ENCODE measurements at places on chromosomes 5 and 9.

DNA sequence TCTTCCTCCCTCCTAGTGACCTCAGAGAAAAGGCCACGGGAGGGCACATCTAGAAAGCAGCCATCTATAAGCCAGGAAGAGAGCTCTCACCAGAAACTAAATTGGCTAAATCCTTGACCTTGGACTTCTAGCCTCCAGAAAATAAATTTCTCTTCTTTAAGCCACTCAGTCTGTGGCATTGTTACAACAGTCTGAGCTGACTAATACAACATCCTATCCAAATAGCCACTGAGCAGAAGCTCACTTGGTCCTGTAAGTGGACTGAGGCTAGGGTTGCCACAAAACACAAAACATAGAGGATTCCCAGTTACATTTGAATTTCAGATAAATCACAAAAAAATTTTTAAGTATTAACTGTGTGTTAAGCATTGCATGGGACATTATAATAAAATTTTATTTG, 383.4 kb downstream of the MLLT3 start:
- no peak for DNase-seq

- DNase-seq, result no peak
These were observed 5.2 kb downstream of the GNAQ start for GRCh38 chr9:78026416-78026815.

GRCh38 chr5:148455185-148455584, 71.4 kb downstream of the FBXO38 start:
- DNase-seq, result no peak

- no peak for DNase-seq
These were observed 665 bp upstream of the LVRN start for GRCh38 chr5:115961381-115962238.

- DNase-seq, result no peak
These were observed at the start of gene JADE2 for GRCh38 chr5:134524826-134525682. TSS of gene JADE2 (plus strand) at chr5:134525670. CDS start at chr5:134535858, 10,188 bp downstream.

DNA sequence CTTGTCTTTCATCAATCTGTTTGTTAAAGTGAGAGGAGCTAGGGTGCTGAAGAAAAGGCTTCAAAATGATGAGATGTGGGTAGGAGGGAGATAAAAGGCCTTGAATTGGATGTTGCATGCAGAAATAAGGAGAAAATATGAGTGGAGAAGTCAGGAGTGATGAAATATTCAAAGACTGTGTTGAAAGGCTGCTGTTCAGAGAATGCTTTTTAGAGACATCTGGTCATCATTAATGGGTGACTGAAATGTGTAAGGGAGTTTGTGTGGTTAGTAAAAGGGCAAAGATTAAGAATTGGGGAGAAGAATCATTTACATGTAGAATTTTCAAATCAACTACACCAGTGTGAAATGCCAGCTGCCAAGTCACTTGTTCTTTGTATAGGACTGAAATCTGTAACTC, 383.9 kb downstream of the MAT2B start:
- DNase-seq, result no peak

DNA sequence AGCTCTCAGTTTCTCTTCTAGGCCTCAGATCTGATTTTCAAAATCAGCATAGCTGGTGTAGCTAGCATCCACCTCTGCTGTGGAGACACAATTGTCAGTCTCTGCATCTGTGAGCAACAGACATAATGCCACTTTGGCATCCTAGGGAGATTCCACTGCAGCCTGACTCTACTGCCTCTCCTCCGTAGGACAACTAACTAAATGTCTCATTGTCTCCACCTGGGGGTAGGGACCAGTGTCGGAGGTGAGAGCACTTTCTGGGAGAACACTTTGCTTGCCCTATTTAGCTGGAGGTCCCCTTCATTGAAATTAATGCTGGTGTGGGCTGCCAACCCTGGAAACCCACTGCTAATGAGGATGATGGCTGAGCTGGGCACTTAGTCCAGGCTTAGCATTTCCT, 1.4 kb downstream of the PPP3R2 start:
- no peak for DNase-seq

GRCh38 chr9:135976531-135976930, 15.4 kb upstream of the UBAC1 start:
- DNase-seq, result no peak

DNA sequence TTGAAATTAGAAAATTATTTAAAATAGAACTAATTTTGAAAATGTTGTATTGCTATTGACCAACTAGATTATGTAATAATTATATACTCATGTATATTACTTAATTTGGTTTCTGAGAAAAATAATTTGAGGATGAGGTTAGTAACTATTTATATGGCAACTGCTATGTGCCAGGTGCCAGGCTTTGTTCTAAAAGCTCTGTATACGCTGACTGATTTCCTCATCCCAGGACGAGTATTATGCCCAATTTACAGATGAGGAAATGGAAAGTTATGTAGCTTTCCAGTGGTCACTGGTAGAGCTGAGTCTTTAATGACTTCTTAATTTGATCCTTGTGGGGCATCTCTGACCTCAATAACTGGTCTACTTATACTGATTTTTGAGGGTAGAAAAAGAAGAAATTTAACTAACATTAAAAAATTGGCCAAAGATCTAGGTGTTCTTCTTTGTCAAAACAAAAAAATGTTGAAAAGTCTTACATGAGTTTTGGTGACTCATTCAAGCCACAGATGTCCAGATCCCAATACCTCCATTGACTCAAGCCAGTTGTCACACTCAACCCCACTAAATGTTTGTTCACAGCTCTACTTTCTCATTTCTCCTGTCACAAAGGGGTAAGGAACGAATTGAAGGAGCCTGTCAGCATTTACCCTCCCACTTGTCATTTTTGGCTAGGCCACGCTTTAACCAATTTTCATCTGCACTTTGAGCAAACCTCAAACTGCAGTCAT, 228.1 kb upstream of the MEF2C start:
- no peak for DNase-seq

DNA sequence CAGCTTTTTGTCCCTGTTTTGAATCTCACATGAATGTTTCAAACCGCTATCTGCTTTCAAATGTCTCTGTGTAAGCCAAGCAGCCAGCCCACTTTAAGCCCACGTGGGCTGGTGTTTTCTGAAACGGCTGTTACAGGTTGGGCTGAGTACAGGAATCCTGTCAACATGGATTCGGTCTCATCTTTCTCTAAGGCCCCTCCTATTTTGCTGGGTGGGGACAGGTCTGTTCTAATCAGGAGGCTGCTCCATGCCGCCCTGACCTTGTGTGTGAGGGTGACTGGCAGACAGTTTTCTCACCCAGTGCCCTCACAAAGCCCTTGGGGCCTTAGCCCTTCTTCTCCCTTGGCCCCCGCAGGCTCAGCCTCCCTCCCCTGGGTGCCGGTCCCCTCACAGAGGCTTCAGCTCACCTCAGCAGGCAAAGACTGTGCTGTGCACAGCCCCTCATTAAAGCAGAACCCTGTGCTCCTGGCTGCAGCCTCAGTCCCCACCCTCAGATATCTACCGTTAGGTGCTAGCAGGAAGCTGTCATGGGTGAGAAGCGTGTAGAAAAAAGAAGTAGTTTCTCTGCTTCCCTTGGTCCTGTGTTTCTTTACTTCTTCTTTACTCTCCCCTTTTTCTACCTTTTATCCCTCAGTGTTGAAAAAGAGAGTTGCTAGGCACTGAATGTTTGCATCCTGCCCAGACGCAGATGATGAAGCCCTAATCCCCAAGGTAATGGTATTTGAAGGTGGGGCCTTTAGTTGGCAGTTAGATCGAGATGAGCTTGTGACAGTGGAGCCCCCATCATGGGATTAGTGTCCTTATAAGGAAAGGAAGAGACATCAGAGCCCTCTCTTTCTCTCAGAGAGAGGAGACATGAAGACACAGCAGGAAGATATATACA, 205.7 kb downstream of the ADAMTS12 start:
- no peak for DNase-seq

- DNase-seq, result no peak
These were observed 253.1 kb upstream of the IRX1 start for GRCh38 chr5:3342271-3343100.

- DNase-seq, result no peak
These were observed 105.1 kb downstream of the SERINC5 start for GRCh38 chr5:80150731-80151130.

- DNase-seq, result no peak
These were observed 238.1 kb downstream of the CETN3 start for GRCh38 chr5:90171466-90171865.

Measured in stimulated activated CD4-positive, alpha-beta T cell treated with anti-CD3 and anti-CD28 coated beads, Interleukin-1b, Interleukin-23, amount 100 ng/mL, for 24 hours (primary cell).